ENCODE measurements at places on chromosomes 2 and 18.

DNA sequence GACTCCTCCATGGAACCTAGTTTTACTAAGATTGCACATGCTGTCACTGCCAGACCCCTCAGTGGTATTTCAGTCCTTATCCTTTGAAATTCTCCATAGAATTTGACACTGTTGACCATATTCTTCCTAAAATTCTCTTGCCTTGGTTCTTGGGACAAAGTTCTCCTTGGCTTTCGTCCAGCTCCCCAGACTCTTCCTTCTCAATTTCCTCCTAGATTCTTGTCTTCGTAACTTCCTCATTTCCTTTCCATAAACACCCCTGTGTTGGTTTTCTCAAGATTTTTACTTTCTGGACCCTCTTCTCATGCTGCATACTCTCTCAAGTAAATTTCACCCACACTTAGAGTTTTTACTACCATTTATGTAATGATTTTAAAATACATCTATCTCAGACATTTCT, 96.6 kb upstream of the TWSG1 start:
- no peak for DNase-seq

DNA sequence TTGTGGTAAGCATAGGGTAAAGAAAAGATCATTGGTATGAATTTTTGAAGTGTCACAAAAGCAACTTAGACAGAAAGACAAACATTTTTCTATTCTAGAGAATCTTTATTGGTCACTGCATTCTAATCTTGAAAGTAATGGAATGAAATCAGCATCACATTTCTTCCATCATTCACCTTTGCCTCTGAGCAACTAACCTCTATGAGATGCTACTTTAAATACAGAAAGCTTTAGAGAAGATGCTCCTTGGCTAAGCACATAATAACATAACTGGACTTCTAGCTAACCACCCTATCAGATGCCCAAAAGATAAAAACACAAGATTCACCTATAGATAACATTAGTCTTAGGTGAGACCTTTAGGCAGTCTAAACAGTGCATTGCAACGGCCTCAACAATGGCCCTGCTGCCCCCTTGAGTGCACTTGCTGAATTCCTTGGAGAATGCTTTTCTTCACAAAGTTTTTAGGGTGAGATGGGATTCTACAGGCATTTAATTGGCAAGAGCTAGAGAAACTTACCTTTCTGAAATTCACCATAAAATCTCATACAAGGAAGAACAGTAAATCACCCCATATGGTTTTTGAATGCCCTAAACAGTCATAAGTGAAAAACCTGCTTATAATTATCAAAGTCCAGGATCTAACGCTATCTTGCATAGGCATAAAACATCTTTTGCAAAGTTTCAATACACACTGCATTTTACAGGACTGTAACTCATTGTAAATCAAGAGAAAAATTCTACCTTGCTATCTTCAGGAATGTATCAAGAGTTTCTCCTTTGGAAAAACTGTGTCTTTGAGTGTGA, 791.3 kb upstream of the CHAC2 start:
- DNase-seq = no peak

- DNase-seq = no peak
Measured at GRCh38 chr18:55351980-55352714, 235.8 kb downstream of the TCF4 start.

DNA sequence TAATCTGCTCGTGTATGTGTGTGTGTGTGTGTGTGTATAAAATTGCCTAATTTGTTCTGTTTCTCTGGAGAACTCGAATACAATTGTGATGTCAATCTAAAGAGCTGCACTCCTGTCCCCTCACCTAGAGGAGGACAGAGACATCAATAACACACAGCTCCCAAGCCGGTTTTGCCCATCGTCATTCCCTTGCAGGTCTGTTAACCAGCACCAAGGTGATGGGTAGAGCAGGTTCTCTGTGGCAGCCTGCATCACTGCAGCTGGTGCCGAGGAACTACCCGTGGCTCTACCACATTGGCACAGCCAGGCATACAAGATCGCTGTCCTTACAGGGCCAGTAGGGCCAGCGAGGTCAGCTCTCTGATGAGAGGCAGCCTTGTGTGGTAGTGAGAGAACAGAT, 41.0 kb downstream of the LBH start:
- no peak for DNase-seq

DNA sequence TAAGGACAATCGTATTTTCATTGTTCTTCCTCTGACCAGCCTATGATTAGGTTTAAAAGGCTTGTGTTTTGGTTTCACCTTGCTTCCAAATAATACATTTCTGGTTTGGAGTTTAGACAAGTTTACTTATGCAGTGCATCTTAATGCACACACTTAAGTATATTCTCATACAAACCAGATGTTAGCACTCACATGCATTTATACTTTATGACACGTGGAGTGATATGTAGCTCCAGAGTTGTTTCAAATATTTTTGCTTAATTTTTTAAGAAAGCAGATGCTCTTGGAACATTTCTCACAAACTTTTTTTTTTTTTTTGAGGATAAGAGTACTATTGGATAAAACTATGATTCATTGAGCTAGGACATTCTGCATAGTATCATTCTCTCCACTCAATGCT, 109.9 kb downstream of the PDE1A start:
- DNase-seq = no peak

DNA sequence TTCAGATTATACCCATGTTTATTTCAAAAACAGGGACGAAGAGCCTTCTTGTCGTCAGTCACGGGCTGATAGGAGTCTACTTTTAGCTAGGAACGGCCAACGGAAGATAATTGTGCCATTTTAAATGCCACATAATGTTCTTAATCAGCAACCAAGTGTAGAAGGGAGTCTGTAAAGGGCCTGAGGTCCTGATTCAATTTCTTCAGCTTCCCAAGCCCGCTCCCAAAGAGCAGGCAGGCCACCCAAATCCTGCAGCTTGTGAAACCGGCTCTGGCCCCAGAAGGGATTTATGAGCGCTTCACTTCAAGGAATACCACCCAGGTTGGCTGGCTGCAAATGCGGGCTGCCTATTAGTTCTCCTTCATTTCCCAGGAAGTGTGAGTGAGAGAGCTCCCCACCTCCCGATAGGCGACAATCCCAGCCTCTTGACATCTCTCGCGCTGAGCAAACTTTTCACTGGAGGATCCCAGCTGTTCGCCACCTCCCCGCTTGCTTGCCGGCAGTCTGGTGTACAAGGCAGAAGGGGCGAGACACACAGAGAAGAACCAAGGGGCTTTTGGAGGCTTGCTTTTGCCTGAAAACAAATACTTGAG, 272.9 kb downstream of the CDH20 start:
- no peak for DNase-seq

- DNase-seq = no peak
Measured at GRCh38 chr2:696463-696862, 19.3 kb upstream of the TMEM18 start.

DNA sequence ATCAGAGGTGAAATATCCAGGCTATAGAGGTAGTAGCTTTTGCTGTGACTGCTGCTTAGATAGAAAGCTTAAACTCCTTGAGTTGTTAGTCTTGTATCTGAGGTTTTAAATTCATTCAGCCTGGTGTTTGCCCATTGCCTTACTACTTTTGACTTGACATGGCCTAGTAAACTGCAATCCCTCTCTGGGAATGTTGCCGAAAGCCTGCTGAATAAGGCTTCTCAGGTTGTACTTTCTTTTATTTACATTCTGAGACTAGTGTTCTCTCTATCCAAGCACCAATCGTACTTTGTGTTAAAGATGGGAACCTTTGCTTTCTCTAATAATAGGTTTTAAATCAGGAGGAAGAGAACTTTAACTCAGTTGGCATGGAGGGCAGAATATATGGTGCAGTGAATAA, 357.6 kb upstream of the CWC22 start:
- no peak for DNase-seq

DNA sequence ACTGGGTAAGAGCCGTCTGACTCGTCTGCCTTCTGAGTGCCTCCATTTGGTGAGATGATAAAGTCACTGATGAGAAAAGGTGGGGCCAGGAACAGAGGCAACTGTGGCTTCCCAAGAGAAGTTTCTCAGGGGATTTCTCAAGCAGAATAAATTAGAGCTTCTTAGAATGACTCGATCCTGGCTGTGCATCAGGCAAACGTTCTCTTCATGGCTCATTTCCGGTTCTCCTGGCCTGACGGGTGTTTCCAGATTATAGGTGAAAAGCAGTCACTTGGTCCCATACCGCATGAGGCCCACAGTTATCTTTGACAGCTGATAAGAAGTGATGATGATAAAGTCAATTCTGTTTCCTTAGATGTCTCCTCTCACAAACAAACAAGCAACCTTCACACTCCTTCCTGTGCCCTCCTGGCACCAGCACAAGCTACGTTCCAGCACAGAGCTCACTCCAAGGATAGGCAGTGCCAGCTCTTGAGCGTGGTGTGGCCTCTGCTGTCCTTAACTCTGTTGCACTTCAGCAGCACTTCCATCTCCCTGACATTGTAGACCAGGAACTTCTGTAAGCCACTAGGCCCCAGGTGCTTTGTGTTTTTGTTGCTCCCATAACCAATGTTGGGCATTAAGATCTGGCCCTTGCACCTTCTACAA, 37.8 kb upstream of the KCNF1 start:
- no peak for DNase-seq

- DNase-seq = no peak
Measured at GRCh38 chr2:222451224-222451674, 26.9 kb downstream of the SGPP2 start.

GRCh38 chr2:29323961-29324360, 208.7 kb downstream of the CLIP4 start:
- no peak for DNase-seq

- DNase-seq = no peak
Measured at GRCh38 chr2:113268621-113269360, 9.9 kb downstream of the PAX8 start.

GRCh38 chr2:72142570-72143440, 4.9 kb downstream of the CYP26B1 start:
- no peak for DNase-seq

GRCh38 chr2:88442473-88442872, 10.0 kb downstream of the FOXI3 start:
- no peak for DNase-seq

DNA sequence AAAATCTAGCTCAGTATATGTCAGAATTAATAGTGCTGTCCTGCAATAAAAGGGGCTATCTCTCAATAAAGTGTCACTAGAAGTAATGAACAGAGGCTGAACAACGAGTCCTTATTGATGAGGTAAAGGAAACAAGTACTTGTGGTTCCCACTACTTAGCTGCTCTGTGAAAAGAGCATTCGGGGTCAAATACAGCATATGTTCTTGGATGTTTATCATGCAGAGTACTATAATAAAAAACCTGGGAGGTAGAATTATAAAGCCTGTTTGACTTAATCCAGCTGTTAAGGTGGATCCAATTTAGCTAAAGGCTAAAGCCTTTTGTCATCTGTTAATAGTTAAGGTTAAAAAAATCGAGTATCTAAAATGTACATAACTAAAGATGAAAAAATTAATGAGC, 32.4 kb downstream of the SLC35F5 start:
- no peak for DNase-seq

- DNase-seq = no peak
Measured at GRCh38 chr18:72412927-72413326, 131.2 kb downstream of the CBLN2 start.

DNA sequence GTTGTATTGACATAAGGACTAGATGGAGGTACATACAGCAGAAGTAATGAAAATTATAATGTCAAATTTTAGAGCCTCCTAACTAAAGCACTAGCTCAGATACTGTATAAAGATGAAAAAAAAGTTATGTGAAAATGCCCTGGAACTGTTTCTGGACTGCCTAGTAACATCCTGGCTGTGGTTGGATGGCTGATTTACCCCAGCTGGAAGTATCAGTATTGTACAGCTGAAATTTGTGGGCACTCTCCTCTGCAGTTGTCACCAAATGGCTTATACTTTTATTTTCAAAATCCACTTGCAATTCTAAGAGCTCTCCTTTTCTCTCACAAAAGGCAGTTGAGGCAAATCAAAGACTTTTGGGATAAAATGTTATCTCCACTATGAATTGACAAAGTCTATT, 239.2 kb downstream of the RPIA start:
- DNase-seq = no peak

- DNase-seq = no peak
Measured at GRCh38 chr2:237310515-237311114, 103.3 kb downstream of the COL6A3 start.

DNA sequence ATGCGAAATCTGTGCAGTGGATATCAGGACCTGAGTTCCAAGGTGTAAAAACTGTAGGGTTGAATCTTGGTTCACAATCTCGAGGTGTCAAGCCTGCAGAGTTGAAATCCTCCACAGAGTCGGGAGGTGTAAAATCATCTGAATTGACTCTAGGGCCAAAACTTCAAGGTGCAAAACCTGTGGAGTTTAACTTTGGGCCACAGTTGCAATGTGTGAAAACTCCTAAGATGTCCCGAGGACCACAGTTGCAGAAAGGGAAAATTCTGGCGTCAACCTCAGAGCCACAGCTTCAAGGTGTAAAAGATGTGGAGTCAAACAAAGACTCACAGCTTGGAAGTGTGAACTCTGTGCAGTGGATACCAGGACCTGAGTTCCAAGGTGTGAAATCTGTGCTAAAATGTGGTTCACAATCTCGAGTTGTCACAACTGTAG, 9.8 kb upstream of the ZNF512 start:
- DNase-seq = no peak

GRCh38 chr2:238730001-238730669, 117.8 kb upstream of the TWIST2 start:
- no peak for DNase-seq

DNA sequence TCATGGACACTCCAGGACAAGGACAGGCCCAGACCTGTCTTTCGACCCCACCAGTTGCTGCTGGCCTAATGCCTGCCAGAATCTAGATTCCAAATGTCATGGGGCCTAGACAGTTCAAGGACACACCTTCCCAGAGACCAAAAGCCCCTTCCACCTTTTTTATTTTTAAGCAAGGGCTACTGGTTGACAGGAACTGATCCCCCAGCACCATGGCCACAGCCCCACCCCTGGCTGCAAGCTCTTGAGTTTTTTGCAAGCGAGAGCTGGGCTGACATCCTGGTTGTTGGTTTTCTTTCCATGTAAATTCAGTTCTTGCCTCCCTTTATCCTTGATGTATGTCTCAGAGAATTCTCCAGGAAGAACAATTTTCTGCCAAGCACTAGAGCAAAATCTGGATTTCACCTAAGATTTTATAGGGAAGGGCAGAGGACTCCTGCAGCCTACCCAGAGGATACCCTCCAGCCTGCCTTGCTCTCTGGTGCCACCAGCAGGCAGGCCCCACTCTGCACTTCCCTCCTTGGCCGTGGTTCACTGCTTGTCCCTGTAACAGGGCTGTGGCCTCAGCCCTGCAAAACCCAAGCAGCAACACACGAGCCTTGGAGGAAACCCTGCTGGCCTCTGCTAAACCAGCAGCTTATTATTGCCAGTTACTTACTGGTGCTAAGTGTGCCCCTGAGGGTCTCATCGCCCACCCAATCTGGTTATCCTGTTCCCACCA, 97.7 kb downstream of the TWIST2 start:
- no peak for DNase-seq

DNA sequence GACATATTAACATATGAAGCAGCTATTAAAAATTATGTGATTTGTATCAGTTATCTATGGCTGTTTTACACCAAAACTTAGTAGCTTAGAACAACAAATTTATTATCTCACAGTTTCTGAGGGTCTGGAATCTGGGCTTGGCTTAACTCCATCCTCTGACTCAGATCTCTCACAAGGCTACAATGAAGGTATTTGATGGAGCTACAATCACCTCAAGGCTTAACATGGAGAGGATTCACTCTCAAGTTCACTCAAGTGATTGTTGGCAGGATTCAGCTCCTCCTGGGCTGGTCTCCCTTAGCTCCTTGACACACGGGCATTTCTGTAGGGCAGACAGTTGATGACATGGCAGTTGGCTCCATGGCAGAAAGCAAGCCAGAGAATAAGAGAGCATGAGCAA, 133.0 kb upstream of the SLC14A2 start:
- no peak for DNase-seq

All from BJ (cell line).